ENCODE measurements at places on chromosomes 1 and 21. TPM values are rescaled to one million over a fixed set of nuclear protein-coding genes. Genes with fewer than 3 reads are reported as not detected.

GJA4 gene
- total RNA-seq: 6.1 TPM

GSTM2 gene
- total RNA-seq: 68.4 TPM

TTC22 gene
- 3.6 TPM for total RNA-seq

RIPK4 gene
- total RNA-seq: 12.5 TPM

TFF3 gene
- total RNA-seq: 5.1 TPM

NEK2 gene
- 8.9 TPM for total RNA-seq

CRYZL1 gene
- total RNA-seq: 38.6 TPM

REN gene
- total RNA-seq: 0.30 TPM

PADI4 gene
- total RNA-seq: 10.4 TPM

SLC22A15 gene
- total RNA-seq: 4.0 TPM

TYW3 gene
- 13.1 TPM for total RNA-seq

PTGS2 gene
- 18.6 TPM for total RNA-seq

OPRD1 gene
- total RNA-seq: 0.20 TPM

ALDH4A1 gene
- 8.6 TPM for total RNA-seq

INSRR gene
- under 0.01 TPM for total RNA-seq

CIART gene
- 2.1 TPM for total RNA-seq

CSF3R gene
- total RNA-seq: 21.7 TPM

MYOC gene
- total RNA-seq: 0.30 TPM

UBASH3A gene
- 0.20 TPM for total RNA-seq

TDRD5 gene
- 0.59 TPM for total RNA-seq

PRAMEF17 gene
- total RNA-seq: not detected

OR2L5 gene
- not detected for total RNA-seq

CMPK1 gene
- total RNA-seq: 76.2 TPM

COA6 gene
- total RNA-seq: 16.5 TPM

STIL gene
- 7.1 TPM for total RNA-seq

KRTAP19-3 gene
- total RNA-seq: 9.7 TPM

SYT2 gene
- total RNA-seq: 0.10 TPM

CD55 gene
- 84.7 TPM for total RNA-seq

FALEC gene
- total RNA-seq: not detected

HOOK1 gene
- 13.3 TPM for total RNA-seq

TRIM67 gene
- total RNA-seq: 0.10 TPM

CITED4 gene
- 8.3 TPM for total RNA-seq

OPTC gene
- total RNA-seq: not detected

ESRRG gene
- total RNA-seq: 2.3 TPM

UTS2 gene
- total RNA-seq: 0.30 TPM

All from skin of body (tissue), 3 donors.